ENCODE measurements at places on chromosomes 11 and 22.

DNA sequence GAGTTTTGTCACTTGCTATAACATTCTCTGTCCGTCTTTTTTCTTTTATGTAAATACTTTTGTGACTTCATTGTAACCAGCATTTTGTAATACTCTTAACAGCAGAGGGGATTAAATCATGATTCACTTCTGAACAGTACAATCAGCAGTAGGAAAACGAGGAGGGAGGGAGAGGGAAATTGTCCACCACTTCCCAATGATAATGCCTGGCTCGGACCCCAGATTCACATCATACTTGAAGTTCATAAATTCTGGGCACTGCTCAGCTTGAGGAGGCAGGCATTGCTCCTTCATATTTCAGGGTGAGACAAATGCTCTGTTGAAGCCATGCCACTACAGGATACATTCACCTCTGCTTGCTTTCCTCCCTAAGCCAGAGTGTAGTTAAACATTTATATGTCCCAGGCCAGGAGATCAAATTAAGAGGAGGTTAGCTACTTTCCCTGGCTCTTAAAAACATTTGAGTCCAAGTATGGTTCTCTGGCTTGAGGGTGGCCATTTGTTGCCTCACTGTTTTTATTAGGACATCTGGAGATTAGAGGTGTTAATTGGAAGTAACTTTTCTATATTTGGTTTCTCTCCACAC lies 129.0 kb upstream of the LDLRAD3 start:
- no peak for DNase-seq

DNA sequence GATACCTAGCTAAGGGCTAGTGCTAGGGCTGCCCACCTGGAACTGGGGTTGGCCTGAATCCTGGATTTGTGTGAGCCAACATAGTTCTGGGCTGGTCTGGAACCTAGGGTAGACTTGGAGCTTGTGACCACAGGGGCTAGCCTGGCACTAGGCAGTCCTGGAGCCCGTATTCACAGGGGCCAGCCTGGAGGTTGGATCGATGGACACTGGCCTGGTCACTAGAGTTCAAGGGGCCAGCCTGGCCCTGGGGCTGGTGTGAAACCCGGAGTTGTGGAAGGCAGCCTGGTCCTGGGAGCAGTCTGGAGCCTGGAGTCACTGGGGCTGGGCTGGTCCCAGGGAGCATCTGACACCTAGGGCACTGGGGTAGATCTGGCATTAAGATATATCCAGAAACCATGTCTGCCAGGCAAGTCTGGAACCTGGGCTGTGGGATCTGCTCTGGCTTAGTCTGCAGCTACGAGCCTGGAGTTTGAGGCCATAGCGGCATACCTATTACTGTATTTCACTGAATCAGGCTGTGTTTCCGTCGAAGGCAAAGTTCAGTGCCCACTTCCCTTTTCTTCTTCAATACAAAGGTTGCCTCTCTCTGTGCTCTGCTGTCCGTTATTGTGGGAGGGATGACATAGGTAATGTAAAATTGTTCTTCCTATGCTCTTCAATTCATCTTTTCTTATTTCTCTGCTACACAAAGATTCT lies 9.1 kb upstream of the GLYATL1B start:
- DNase-seq: no peak

- no peak for DNase-seq
Measured at GRCh38 chr11:66346476-66347424, 679 bp downstream of the B4GAT1 start.

DNA sequence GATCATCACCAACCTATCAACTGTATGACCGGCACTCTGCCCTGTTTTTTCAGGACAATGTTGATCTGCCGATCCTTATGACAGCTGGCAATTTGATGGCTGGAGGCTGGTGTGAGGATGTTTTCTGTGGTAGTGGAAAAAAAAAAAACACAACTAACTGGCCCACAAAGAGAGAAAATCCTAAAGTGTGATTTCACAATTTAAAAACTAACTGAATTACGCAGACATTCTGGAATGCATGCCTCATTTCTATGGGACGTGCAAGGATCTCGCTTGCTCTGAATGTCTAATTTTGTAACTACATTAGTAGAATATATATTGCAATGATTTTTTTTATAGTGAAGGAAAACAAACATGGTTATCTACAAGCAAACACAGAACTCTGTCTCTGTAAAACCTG lies 590.5 kb downstream of the ETS1 start:
- DNase-seq: no peak

GRCh38 chr11:7892840-7893254 lies 38.2 kb downstream of the OR10A6 start:
- DNase-seq: no peak

GRCh38 chr22:21606775-21607174 lies 23.0 kb downstream of the YDJC start:
- DNase-seq: no peak

GRCh38 chr11:90737444-90738050 lies 514.7 kb upstream of the CHORDC1 start:
- no peak for DNase-seq

All from stimulated activated CD8-positive, alpha-beta memory T cell treated with anti-CD3 and anti-CD28 coated beads, Interleukin-7, amount 100 ng/mL, for 24 hours (primary cell).